NCI-H146 (cell line): ENCODE measurements at places on chromosomes 16 and 17.

DNA sequence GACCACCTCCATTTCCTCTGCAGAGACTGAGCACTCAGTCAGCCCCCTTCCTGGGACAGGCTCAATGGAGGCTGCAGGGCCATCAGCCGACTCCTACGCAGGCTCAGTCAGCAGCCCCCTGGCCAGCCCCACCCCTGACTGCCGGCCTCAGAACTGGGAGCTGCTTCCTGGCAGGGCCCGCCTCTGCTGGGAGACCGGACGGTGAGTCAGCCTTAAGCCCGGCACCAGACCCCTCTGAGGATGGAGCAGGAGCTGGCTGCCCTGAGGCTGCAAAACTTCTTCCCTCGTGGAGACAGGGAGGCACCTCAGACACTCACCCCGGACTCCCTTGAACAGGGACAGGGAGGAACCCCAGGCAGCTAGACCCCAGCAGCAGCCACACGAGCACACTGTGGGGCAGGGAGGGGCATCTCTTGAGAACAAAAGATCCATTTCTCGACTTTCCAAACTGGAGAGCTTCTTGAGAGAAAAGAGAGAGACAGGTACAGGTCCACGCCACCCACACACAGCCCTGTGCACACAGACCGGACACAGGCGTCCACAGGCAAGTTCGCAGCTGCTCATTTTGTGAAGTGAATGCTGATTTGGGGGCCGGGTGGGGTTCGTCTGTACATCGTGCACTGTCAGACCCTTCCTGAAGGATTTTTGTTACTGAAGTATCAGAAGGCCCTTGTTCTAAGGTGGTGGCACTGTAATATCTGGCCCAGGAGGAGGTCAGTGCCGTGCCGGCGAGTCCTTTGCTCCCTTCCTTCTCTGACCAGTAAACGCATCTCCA, 1.3 kb upstream of the TUBB3 start:
- DNase-seq, result peak; percentile 22

DNA sequence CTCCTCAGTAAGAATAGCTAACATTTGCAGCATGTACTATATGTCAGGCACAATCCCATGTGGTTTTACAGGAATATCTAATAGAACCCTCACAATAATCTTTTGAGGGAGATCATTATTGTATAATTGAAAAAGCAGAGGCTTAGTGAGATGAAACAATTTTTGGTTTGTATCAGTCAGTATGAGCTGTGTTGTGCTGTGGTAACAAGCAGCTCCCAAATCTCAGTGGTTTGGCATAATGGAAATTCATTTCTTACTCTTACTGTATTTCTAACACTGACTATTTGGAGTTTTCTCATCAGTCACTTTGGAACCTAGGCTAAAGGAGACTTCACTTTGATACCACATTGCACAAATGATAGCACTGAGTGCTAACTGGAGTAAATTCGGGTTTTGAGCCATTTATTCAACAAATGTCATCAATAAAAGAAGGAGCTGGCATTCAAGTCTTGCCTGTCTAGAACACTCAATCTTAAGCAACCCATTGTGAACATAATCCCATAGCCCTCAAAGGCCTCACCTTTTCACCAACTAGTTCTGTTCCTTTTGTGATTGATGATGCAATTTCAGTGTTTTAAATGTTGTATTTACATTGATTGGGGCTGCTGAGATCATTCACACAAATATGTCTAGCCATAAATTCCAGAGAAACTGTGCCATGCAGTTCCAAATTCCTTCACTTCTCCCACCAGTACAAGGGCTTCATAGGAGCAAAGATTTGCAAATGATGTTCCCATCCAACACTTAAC, 441.0 kb downstream of the XYLT1 start:
- no peak for DNase-seq

DNA sequence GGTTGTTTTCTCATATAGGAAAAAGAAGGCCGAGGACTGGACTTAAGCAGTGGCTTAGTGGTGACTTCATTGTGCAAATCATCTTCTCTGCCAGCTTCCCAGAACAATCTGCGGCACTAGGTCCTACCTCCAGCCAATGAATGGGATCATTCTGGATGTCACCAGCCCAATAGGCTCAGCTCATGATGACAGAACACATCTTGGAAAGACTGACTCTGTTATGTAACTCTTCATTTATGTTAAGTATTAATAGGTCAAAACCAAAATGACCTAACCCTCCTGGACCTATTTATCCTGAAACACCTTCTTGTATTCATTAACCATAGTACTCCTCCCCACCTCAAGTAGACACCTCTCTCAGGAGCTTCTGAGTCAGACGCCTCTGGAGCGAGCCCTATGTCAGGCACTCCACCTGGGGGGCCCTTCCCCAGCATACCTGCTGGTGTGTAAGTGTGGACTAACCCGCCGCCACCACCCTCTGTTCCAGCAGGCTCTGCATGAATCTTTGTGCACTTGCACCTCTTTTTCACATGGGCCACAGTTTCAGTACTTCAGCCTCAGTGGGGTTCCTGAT, 7.2 kb downstream of the ARL2BP start:
- DNase-seq, result no peak

- peak; percentile 51 for DNase-seq
Observed at GRCh38 chr17:79835953-79836509, 3.2 kb downstream of the CBX4 start.

DNA sequence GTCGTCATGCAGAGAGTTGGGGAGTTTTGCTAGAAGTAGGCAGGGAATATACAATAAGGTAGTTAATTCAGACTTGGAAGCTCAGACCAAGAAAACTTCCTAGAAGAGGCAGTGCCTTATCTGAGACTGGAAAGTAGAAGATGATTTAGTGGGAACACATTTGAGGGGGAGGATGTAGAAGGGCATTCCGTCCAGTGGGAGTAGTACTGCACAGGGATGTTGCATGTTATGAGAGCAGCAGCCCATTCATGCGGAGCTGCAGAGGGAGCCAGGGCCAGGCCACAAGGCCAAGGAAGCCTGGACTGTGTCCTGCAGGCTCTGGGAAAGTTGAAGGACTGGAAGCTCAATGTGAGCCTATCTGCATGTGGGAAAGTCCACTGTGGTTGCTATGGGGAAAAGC, 344.5 kb upstream of the EEF2KMT start:
- no peak for DNase-seq

- DNase-seq, result no peak
Observed at GRCh38 chr16:9996221-9996620, 186.0 kb downstream of the GRIN2A start.

- no peak for DNase-seq
Observed at GRCh38 chr16:14494396-14494966, 135.6 kb downstream of the PARN start.

DNA sequence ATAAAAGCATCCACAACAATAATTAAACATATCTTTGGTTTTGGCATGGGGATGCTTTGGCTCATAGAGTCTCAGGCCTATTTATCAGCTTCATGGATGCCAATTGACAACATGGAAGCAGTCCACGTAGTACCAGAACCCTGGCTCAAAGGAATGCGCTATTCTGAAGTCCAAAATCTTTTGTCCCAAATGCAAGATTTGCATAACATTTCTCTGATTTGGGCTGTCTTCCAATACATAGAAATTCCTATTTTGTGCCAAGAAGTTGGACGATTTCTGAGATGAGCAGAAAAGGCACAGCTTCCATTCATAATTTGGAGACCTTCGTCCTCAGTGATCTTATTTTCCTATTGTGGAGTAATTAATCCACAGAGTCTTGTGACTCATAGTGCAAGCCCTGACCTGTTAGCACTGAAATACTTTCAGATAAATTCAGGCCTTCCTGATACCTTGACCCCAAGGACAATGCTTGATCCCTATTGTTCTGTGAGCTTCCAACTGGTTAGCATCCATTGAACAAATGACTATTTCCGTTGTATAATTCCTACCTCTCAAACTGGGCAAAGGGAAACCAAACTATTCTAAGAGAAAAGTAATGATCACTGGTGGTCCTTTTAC, 78.4 kb upstream of the CDH11 start:
- no peak for DNase-seq
